ENCODE measurements at places on chromosomes 4 and X.

DNA sequence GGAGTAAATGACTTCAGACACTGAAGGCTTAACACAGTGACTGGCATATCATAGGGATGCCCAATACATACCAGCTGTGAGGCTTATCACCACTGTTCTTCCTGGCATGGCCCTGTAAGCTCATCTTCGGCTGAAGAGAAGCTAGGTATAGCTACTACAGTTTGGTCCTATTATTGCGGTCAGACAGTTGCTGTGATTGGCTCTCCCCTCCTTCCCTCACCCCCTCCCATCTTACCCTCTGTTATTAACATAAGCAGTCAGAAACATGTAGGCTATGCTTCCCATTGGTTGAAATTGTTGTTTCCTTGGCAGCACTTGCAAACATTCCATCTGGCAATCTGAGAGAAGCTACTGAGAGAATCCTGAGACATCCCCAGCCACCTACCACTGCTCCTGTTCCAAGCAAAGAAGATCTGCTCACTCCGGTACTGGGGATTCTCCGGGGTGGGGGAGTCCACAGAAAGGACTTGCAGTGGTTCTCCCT, at the start of gene AKAP14:
AKAP14 (plus strand) TSS at position 51 of the 484 bp plus-strand sequence. CDS start 7,331 bp downstream, outside the sequence.
- no peak for DNase-seq

GRCh38 chr4:113435893-113436292, 325.6 kb downstream of the CAMK2D start:
- DNase-seq, result no peak

- no peak for DNase-seq
Observed at GRCh38 chr4:100907465-100908454, 389.9 kb upstream of the EMCN start.

DNA sequence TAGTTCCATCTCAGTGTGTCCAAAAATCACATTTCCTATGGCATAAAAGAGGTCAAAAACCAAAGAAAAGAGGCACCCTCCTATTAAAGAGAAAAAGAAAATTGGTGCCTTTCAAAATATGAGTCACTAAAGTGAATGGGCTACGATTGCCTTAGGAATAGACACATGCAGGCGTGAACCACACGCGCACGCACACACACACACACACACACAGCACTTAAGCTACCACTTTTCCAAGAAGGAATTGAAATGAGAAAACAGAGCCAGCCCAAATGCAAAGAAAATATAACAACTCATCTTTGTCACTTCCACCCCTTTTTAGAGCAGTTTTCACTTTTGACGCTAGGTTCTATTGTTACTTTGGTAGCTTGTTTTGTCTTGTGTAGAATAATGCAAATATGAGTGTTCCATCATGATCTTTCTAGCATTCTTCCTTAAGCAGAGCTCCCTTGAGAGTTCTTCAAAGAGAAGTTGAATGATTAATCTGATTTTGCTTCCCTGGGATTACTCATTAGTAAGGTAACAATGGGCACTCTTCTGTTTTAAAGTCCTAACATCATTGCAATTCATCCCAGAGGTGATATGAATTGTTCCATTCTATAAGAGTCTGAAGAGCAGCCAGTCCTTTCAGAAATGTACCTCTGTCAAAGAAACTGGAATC, 239.2 kb upstream of the GNPDA2 start:
- DNase-seq, result no peak

- no peak for DNase-seq
Observed at GRCh38 chr4:53490965-53491622, 100.2 kb downstream of the LNX1 start.

- no peak for DNase-seq
Observed at GRCh38 chrX:53713987-53714579, 27.6 kb upstream of the HUWE1 start.

DNA sequence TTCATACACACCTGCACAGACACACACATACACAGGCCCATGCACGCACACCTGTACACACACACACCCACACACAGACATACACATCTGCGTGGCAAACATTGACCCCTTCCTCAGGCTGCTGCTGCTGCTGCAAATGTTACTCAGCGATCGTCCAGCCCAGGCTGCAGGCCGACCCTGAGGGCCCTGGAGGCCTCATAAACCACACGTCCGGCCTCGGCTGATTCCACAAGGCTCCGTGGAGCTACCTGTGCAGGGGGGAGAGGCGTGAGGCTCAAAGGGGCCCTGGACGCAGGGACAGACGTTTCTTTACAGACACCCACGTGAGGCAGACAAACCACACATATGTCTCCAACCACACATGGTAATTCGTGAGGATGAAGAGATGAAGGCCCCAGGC, 53.9 kb upstream of the PPP2R3B start:
- no peak for DNase-seq

- no peak for DNase-seq
Observed at GRCh38 chr4:135949931-135950330, 1582.4 kb downstream of the PCDH18 start.

DNA sequence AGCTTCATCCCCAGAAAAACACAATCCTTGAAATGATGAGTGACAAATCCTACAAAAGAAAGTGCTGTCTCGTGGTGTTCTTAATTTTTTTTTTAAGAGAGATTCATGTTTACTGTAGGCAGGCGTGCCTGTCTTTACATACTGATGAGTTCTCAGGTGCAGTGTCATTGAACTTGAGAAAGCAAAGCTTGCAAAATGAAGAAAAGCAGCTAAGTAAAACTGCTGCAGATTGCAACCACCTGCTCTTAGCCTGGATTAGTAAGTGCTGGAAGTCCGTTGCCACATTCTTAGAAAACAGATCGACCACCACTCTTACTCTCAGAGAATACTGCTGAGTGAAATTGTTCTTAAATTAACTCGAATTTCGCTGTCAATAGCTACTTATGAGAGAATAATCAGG, 854.6 kb downstream of the TRIML1 start:
- no peak for DNase-seq

Measured in stimulated activated effector memory CD8-positive, alpha-beta T cell treated with anti-CD3 and anti-CD28 coated beads, Interleukin-12 subunit alpha, Interleukin-12 subunit beta, amount 100 ng/mL, for 72 hours (primary cell).